Stimulated activated CD8-positive, alpha-beta memory T cell treated with anti-CD3 and anti-CD28 coated beads, Interleukin-7, amount 100 ng/mL, for 1 hour (primary cell): ENCODE measurements at places on chromosomes 12 and 14.
A peak's percentile ranks its signal among the peaks of the same experiment; 100 is the strongest.

GRCh38 chr14:91337699-91338335 is 79.8 kb downstream of the CCDC88C start:
- DNase-seq: no peak

- no peak for DNase-seq
Observed at GRCh38 chr12:3084742-3085141, 7.6 kb downstream of the TSPAN9 start.

DNA sequence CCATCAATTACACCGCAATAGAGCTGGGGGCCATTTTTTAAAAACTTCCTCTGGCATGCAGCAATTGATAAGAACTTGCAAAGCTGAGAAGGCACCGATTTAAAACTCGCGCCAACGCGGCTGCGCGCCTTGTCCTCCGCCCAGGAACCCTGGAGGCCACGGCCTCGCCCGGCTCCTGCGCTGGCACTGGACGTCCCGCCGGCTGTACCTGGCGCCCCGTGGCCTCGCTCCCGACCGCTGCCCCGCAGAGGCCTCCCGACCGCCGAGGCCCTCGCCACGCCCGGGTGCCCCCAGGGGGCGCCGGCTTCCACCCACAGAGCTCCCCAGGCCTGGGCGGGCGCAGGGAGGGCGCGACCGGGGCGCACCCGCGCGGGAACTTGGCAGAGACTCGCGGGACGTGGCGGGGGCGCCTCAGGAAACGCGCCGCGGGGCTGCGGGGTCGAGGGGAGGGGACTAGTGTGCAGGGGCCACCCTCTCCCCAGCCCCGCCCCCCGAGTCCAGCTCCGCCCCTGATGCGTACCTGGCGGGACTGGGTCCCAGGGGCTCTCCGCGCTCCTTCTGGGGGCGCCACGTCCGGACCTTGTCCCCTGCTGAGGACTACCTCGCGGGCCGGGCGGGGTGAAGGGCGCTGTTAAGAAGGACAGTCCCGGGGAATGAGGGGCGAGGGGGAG is 65.7 kb downstream of the TNFAIP2 start:
- DNase-seq: no peak

GRCh38 chr14:61517911-61518384 is 177.4 kb upstream of the HIF1A start:
- no peak for DNase-seq

- no peak for DNase-seq
Observed at GRCh38 chr12:83210933-83211332, 524.2 kb downstream of the TMTC2 start.

- no peak for DNase-seq
Observed at GRCh38 chr14:81990312-81990761, 456.7 kb upstream of the SEL1L start.

- no peak for DNase-seq
Observed at GRCh38 chr14:86613786-86614185, 1083.8 kb downstream of the FLRT2 start.

GRCh38 chr14:56808110-56808382 is 2.2 kb downstream of the OTX2 start:
- DNase-seq: no peak

DNA sequence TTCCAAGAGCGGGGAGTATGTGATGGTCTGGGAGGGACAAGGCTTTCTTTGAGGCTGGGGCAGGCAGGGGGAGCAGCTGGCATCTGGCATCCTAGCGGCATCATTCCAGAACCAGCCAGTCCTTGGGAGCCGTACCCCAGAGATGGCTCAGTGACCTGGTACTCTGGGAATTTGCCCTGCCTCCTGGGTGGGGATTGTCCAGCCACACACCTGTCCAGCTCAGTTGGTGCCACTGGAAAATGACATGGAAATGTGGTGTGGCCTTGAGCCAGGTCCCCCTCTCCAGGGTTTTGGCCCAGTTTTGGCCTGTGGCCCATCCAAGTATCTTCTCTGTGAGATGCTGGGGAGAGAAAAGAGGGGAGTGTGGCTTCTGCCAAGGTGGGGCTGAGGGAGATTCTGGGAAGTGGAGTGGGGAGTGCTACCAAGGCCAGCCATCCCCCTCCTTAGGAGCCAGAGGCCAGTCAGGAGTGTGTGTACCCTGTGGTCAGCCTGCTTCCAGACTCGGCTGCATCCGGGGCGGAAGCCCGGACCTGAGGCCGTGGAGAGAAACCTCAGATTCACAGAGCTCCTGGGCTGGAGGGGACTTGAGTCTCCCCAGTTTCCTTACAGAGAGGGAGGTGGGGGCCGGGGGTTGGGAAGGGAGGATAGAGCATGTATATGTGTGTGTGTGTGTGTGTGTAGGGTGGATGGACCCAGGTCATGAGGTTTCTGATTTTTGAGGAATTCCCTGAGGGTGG is 14.7 kb upstream of the KRT80 start:
- DNase-seq: no peak

DNA sequence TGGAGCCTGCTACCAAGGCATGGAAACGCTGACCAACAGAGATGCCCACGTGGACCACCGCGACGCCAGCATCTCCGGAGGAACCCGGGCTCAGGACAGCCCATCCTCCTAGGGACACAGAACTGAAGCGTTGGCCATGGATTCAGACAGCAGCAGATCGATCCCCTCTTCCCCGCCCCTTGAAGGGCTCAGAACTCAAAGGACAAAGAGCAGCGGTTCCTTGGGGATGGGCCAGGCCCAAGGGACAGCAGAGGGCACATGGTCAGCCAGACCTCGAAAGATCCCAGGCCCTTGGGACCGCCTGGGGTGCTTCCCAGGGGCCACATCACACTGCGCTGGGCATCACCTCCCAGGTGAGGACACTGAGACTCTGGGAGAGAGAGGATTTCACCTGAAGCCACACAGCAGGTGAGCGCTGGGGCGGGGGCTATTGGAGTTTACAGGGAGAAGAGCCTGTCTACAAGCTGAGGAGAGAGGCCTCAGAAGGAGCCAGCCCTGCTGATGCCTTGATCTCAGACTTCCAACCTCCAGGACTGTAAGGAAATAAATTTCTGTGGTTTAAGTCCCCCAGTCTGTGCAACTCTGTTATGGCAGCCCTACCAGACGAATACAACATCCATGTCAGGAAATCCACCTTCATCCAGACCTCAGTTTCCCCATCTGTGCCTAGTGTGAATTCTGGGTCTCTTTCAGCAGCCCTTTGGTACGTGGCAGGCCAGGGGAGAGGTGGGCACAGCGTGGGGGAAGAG is 49.4 kb downstream of the CCNK start:
- DNase-seq: no peak

- no peak for DNase-seq
Observed at GRCh38 chr14:68349900-68350629, 442.8 kb downstream of the ZFP36L1 start.

GRCh38 chr12:108069651-108070165 is 59.4 kb upstream of the WSCD2 start:
- no peak for DNase-seq

GRCh38 chr14:102424520-102424919 is 61.8 kb downstream of the TECPR2 start:
- DNase-seq: no peak

DNA sequence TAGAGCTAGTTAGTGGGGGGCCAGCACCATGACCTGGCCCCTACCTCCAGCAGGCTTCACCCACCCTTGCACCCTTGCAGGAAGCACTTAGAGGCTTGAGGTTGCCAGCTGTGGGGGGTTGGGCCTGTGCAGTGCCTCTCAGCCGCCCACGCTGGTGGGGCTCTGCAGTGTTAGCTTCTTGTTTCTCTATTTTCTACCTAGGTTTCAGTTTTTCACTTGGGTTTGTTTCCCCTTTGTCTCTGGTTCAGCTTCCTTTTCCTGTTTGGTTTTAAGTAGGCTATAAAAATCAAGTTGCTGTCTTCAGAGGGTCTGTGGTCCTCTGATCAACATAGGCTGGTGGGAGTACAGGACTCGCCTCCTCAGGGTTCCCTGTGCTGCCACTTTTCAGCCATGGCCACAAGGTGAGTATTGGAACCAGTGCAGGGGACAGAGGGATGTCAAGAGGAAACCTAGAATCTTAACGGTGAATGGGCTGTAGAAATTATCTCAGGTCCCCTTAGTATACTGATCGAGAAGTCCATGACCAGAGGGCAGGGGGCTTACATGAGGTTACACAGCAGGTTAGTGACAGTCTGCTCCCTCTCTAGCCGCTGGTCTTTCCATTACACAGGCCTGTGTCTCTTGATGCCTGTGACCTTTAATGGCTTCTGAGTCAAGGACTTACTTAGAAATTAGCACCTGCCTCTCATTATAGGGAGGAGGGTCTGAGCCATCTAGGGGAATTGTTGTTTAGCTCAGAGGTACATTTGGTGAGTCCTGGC is at the start of gene EVL:
EVL (plus strand) TSS at position 312 of the 761 bp plus-strand sequence; CDS start at position 391, 79 bp downstream.
- peak; percentile 52 for DNase-seq

- DNase-seq: no peak
Observed at GRCh38 chr14:68677476-68677875, 115.4 kb downstream of the ZFP36L1 start.

DNA sequence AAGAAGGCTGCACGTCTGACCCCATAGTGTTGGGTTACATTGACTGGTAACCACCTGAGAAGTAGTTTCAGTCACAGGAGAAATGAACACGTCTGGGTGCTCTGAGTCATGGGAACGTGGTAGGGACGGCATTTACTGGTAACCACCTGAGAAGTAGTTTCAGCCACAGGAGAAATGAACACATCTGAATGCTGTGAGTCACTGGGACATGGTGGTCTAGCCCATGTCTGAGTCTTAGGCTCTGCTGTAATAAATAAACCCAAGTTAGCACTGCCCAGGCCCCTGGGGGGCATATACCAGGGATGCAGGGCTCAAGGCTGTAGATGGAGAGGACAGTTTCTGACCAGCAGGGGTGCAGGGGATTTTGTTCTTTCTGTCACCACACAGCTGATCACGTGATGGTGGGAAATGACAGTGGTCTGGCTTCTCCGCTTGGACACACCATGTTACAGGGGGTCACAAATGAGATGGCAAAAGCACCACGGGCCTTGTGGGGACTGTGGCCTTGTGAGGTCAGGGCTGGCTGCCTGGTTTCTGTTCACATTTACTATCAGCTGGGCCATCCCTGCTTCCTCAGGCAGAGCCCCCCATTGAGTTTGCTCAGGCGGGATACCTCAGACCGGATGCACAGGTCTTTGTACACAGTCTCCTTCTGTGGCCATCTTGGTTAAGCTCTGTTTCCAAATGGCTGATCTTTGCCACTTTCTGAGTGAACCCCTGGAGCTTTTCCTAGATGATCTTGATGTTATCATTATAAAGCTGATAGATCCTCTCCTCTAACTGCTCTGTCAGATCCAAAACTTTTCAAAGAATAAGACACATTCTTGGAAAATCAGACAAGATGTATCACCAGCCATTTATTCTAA is 9.8 kb upstream of the C12orf42 start:
- DNase-seq: no peak

- DNase-seq: no peak
Observed at GRCh38 chr12:113064395-113065125, 8.0 kb downstream of the DTX1 start.

- peak; percentile 1 for DNase-seq
Observed at GRCh38 chr14:77707355-77707723, 484 bp downstream of the ALKBH1 start.

DNA sequence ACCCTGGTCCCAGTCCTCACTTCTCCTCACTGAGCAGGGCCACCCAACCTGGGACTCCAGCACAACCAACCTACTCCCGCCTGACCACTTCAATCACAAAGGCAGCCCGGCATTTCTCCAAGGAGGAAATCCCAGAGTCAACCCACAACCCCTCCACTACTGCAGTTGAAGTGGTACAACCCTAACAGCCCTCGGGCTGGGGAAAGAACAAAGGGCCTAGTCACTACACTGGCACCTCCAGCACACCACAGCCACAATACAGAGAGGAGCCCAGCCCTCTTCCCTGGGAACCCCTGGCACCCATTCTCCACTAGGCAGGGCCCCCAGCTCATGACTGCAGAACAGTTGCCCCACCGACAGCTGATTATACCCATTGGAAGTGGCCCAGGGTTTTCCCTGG is 13.7 kb upstream of the OR5AU1 start:
- DNase-seq: no peak

DNA sequence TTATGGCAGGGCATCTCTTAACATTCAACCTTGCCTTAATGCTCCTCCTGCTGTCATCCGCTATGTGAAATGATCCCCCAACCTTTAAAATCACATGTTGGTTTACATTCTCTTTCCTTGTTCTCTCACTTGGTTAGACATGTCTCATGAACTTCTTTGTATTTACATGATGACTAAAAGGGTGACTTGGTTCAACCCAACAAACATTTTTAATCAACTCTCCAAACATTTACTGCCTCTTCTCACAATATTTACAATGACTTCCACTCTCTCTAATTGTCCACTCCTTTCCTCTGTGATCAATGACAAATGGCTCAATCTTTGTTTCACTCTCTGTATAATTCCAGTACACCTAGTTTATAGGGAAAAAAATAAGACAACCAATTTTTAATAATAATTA is 506.1 kb downstream of the NELL2 start:
- DNase-seq: no peak

GRCh38 chr14:62117751-62118105 is 355.5 kb downstream of the SNAPC1 start:
- no peak for DNase-seq

DNA sequence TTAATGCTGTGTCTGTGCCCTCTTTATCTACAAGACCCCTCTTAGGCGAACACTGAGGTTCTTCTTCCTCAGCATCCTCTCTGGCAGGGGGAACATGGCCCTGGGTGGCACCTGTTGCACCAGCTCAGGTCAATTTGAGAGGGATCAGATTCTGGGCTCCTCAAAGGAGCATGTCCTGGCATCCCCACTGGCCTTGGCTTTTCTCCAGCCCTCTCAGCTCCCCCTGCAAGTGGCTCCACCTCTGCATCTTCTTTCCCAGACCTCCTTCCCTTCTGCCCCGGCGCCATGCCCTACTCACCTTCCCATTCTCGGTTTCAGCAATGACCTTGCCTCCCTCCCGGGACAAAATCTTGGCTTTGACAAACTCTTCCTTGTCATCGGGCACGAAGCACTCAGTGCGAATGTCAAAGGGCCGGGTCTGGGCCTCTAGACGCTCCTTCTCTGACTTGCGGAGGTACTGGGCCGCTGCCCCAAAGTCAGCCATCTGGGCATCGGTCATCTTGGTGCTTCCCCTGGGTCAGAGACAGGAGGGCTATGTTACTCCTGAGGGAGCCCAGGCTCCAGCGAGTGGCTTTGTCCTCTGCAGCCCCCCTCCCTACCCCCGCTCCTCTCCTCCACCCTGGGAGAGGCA is 1.2 kb downstream of the MYH6 start:
- no peak for DNase-seq

- DNase-seq: no peak
Observed at GRCh38 chr12:93448796-93449195, 7.0 kb upstream of the UBE2N start.

GRCh38 chr12:98332642-98333041 is 182.7 kb upstream of the TMPO start:
- no peak for DNase-seq

- no peak for DNase-seq
Observed at GRCh38 chr12:131990066-131990979, 40.6 kb downstream of the EP400 start.

- no peak for DNase-seq
Observed at GRCh38 chr12:54358191-54358944, 5.9 kb downstream of the GPR84 start.

- DNase-seq: no peak
Observed at GRCh38 chr14:104970231-104971068, 7.7 kb downstream of the AHNAK2 start.

DNA sequence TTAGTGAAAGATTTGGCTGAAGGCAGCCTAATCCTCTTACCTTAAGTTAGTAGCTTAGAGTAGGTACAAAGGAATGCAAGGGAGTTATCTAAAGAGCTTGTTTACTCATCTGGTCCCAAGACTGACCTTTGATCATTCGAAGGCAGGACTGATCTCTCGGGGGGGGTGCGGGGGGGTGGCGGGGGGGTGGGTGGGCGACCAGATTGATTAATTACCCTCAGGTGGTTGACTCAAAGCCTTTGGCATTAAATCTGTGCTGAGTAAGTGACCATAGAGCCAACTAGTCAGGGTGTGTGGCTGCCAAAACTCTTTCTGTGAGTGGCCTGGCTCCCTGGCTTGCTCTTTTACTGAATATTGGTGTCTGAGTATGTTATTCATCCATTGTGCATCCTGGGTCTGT is 731.9 kb upstream of the FBXO33 start:
- no peak for DNase-seq
